ENCODE measurements at places on chromosomes 3 and 15. TPM values are rescaled to one million over a fixed set of nuclear protein-coding genes. Genes with fewer than 3 reads are reported as not detected.

The ALDH1A2 gene
- not detected for total RNA-seq

The CAMK2N2 gene
- 6.0 TPM for total RNA-seq

The GOLGA6L7 gene
- not detected for total RNA-seq

The RETNLB gene
- not detected for total RNA-seq

The HYKK gene
- total RNA-seq, result 3.1 TPM

The ZNF620 gene
- 0.48 TPM for total RNA-seq

The FOXL2NB gene
- total RNA-seq, result 0.52 TPM

The ZCWPW2 gene
- 0.34 TPM for total RNA-seq

The SLCO3A1 gene
- total RNA-seq, result 8.5 TPM

The MCTP2 gene
- 4.8 TPM for total RNA-seq

The MAN2A2 gene
- 18.2 TPM for total RNA-seq

The ZBED2 gene
- total RNA-seq, result 0.28 TPM

The TERC gene
- total RNA-seq, result 15.1 TPM

The TOPAZ1 gene
- not detected for total RNA-seq

The PLSCR5 gene
- total RNA-seq, result not detected

The CPLX3 gene
- total RNA-seq, result not detected

The ZDHHC19 gene
- not detected for total RNA-seq

The SCAMP2 gene
- total RNA-seq, result 73.8 TPM

The ZNF385D gene
- 6.4 TPM for total RNA-seq

The CLEC3B gene
- total RNA-seq, result 1.00 TPM

The UBE2E2 gene
- 44.2 TPM for total RNA-seq

The NRROS gene
- total RNA-seq, result not detected

The SLC7A14 gene
- 0.11 TPM for total RNA-seq

The ITIH1 gene
- total RNA-seq, result not detected

The CDCP1 gene
- total RNA-seq, result 2.1 TPM

The ARMC8 gene
- total RNA-seq, result 30.5 TPM

The ARHGEF26 gene
- not detected for total RNA-seq

The BOC gene
- total RNA-seq, result 13.5 TPM

The GOLGA8S gene
- not detected for total RNA-seq

The ELL3 gene
- total RNA-seq, result 0.56 TPM

Measured in HFFc6 (cell line).